ENCODE measurements at places on chromosomes 2 and 18. TPM values are rescaled to one million over a fixed set of nuclear protein-coding genes. Genes with fewer than 3 reads are reported as not detected.

SOX11 gene
- not detected for total RNA-seq

SPIRE1 gene
- total RNA-seq, result 5.7 TPM

ABCG5 gene
- not detected for total RNA-seq

RGPD4 gene
- total RNA-seq, result not detected

GNLY gene
- 23.8 TPM for total RNA-seq

ALLC gene
- not detected for total RNA-seq

CKAP2L gene
- 45.5 TPM for total RNA-seq

COL4A4 gene
- total RNA-seq, result 0.16 TPM

SP140 gene
- 102 TPM for total RNA-seq

CHRNG gene
- not detected for total RNA-seq

DNA sequence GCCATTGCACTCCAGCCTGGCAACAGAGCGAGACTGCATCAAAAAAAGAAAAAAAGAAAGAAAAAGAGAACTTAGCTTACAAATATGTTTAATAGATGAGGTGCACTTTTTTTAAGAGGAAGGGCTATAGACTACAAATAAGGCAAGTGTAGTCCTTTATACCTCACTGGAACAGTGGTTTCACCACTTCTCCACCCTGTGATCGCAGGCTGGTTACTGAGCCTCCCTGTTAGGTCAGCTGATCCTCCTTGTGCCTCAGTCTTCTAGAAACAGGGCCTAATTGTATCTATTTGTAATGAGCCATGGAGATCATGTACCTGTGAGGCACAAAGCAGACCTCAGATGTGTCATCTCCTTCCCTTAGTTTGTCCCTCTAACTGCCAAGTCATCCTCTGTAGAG is 4.5 kb downstream of the CXCR2 start:
- no peak overlapping the region for H3K27ac ChIP-seq
- peaks cover 28% of the 10 kb centered on the region for H3K27me3 ChIP-seq
- peaks cover 8% of the 10 kb centered on the region for H3K4me1 ChIP-seq
- DNase-seq, result no peak

DNA sequence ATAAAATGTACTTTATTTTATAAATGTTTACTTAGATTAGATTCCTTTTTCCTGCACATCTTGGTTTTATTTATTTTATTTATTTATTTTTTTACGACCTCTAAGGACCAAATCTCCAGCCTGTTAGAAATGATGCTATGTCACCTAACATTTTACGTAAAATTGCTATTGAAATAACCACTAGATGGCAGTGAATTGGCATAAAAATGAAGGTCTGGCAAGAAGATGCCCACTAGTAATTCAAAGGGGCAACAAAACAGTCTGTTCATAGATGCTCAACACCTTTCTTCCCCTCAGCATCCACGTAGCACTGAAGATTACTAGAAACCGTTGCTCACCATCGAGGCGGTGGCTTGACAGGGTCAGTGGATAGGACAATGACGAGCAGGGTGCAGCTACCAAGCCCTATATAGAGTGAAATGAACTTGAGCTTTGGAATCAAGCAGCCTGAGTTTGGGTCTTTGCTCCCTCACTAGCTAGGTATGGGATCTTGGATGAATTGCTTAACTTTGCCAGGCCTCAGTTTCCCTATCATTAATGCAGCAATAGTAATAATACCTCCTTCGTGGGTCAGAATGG is 128.7 kb upstream of the L3MBTL4 start:
- no peak for DNase-seq
- no peaks in the 10 kb centered on the region for H3K27me3 ChIP-seq
- H3K4me3 ChIP-seq, result no peak overlapping the region

DNA sequence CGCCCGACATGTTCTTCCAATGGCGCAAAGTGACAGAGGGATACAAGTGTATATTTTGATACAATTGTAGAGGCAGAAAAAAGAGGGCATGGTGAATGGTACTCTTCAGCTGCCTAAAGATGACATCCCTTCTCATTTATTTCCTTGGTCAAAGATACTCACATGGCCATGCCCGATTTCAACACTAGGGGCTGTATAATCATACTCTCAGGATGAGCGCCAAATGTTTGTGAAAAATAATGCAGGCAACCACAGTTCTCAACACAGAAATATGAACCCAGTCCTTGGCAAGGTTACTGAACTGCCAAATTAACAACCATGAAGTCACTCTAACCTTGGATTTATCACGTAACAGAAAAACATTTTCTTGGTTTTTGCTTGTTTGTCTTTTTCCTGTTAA is 204.4 kb downstream of the CCDC102B start:
- H3K4me1 ChIP-seq, result no peaks in the 10 kb centered on the region
- no peak for DNase-seq
- H3K36me3 ChIP-seq, result no peaks in the 10 kb centered on the region
- no peaks in the 10 kb centered on the region for H3K27me3 ChIP-seq
- no peak overlapping the region for H3K4me3 ChIP-seq

DNA sequence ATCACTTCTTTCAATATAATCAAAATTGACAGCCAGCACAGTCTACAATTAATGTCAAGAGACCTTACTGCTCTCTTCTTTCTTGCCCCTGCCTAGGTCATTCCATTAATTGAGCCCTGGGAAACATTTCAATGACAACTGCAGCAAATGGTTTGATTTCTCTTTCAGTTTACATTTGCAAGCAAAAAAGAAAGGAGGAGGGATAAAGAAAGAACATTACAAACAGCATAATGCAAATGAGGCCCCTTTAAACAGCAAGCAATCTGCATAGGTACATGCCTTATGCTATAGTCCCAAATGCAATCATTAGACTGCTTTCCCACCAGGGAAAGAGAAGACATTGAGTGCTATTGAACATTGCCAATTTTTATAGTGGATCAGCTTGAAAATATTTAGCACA is 655.0 kb upstream of the CDH2 start:
- no peak overlapping the region for H3K27ac ChIP-seq
- H3K36me3 ChIP-seq, result no peaks in the 10 kb centered on the region
- H3K27me3 ChIP-seq, result no peaks in the 10 kb centered on the region
- H3K4me3 ChIP-seq, result no peak overlapping the region

DNA sequence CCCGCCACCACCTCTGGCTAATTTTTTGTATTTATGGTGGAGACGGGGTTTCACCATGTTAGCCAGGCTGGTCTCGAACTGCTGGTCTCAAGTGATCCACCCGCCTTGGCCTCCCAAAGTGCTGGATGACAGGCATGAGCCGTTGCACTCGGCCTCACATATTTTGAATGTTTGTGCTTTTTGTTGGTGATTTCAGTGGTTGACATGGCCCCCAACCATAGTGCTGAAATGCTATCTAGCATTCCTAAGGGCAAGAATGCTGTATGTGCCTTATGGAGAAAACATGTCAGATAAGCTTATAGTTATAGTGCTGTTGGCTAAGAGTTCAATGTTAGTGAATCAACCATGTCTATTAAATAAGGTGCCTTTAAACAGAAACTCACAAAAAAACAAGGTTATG is 8.9 kb downstream of the ZAP70 start:
- no peak overlapping the region for H3K4me3 ChIP-seq
- no peaks in the 10 kb centered on the region for H3K27me3 ChIP-seq
- H3K4me1 ChIP-seq, result peaks cover 81% of the 10 kb centered on the region
- peaks cover 54% of the 10 kb centered on the region for H3K36me3 ChIP-seq
- no peak for DNase-seq

- H3K27ac ChIP-seq, result peak overlapping the region; percentile 8
- no peak for DNase-seq
- no peaks in the 10 kb centered on the region for H3K4me1 ChIP-seq
- no peak overlapping the region for H3K4me3 ChIP-seq
Observed at GRCh38 chr18:69808399-69808798, 139.3 kb downstream of the CD226 start.

GRCh38 chr2:155169317-155169716 is 470.8 kb downstream of the KCNJ3 start:
- no peak overlapping the region for H3K27ac ChIP-seq
- no peaks in the 10 kb centered on the region for H3K36me3 ChIP-seq
- H3K27me3 ChIP-seq, result no peaks in the 10 kb centered on the region

DNA sequence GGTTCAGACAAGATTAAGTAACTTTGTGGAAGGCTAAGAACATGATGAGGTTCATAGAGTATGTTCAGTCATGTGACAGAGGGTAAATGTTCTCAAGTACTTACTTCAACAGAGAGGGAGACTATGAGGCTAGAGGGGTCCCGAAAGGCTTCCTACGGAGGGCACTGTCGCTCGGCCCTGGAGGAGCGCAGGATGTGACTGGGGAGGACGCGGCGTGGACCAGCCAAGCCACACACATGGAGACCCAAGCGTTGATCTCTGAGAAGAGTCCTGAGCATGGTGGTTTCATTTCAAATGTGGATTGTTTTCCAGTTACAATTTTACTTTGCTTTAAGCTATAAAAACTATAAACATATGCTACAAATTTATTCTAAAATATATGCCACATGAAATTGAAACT is 227.5 kb downstream of the PTGR3 start:
- no peaks in the 10 kb centered on the region for H3K4me1 ChIP-seq
- H3K27ac ChIP-seq, result no peak overlapping the region
- H3K4me3 ChIP-seq, result no peak overlapping the region
- H3K27me3 ChIP-seq, result no peaks in the 10 kb centered on the region
- H3K36me3 ChIP-seq, result peaks cover 2% of the 10 kb centered on the region

DNA sequence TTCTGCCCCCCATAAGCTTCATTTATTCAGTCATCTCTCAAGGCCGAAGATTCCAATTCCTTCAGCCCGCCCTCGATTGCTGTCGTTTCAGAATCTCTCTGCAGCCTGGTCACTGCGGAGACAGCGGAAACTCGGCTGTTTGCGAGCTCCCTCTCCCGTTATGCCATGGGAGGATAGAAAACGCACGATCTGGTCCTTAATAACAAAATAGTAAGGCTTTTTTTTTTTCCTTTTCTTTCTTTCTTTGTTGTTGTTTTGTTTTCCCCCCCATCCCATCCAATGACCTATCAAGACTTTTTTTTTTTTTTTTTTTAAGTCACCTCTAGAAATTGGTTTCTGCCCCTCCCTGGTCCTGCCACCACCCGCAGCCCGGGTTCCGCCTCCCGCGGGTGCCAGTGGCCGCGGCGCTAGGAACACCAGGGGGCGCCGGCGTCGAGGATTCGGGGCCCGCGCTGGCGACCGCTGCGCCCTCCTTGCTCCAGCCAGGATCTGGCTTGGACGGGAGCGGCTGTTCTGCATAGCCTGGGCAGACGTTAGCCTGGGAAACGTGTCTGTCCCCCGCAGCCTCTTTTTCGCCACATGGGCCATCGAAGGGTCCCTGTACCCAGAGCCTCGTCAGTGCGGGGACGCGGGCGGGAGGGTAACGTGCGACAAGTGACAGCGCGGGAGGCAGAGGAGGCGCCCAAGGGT is 10.1 kb downstream of the CPLX4 start:
- no peaks in the 10 kb centered on the region for H3K4me1 ChIP-seq
- H3K27me3 ChIP-seq, result peaks cover 50% of the 10 kb centered on the region
- peak overlapping the region; percentile 53 for H3K4me3 ChIP-seq
- H3K27ac ChIP-seq, result no peak overlapping the region

GRCh38 chr2:1707771-1708418 is 36.4 kb downstream of the PXDN start:
- H3K27ac ChIP-seq, result no peak overlapping the region
- H3K27me3 ChIP-seq, result no peaks in the 10 kb centered on the region
- peaks cover 3% of the 10 kb centered on the region for H3K4me1 ChIP-seq
- no peak overlapping the region for H3K4me3 ChIP-seq
- H3K36me3 ChIP-seq, result no peaks in the 10 kb centered on the region
- DNase-seq, result no peak

- H3K4me3 ChIP-seq, result no peak overlapping the region
- DNase-seq, result no peak
- H3K27me3 ChIP-seq, result no peaks in the 10 kb centered on the region
- H3K4me1 ChIP-seq, result no peaks in the 10 kb centered on the region
- H3K27ac ChIP-seq, result no peak overlapping the region
Observed at GRCh38 chr2:228104215-228104614, 77.3 kb downstream of the SPHKAP start.

DNA sequence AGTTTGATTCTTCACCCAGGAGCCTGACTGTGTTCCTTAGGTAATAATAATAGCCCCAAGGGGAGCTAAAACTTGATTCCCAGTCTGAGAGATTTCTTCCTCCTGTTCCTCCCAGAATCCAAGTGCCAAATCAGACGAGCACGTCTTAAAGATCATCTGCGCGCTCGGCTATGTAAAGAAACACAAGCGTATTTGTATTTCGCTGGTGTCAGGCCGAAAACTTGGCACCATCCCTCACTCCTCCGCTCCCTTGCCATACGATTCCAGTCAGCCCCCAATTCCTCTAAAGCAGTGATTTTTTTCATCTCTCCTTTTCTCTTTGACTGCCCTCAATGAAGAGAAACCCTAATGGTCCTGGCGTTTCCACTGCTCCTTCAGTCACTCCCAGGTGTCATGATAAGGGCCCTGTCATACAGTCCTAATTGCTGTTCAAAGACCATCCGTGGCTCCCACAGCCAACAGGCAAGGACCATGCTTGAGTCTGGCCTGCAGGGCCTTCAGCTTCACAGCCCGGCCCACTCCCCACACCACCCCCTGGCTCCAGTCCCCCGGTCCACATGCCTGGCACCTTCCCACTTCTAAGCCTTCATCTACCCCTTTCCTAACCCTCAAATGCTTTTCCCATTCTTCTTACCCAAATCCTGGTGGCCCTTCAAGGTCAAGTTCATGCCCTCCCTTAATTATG is 130.8 kb upstream of the ID2 start:
- H3K27ac ChIP-seq, result no peak overlapping the region
- DNase-seq, result no peak
- peak overlapping the region; percentile 46 for H3K4me3 ChIP-seq
- H3K4me1 ChIP-seq, result peaks cover 40% of the 10 kb centered on the region
- no peaks in the 10 kb centered on the region for H3K27me3 ChIP-seq

All from activated T-cell treated with anti-CD3 and anti-CD28 coated beads, Interleukin-2, amount 50 U/mL, for 72 hours (primary cell).